ENCODE measurements at places on chromosomes 4 and X. TPM values are rescaled to one million over a fixed set of nuclear protein-coding genes. Genes with fewer than 3 reads are reported as not detected.
A peak's percentile ranks its signal among the peaks of the same experiment; 100 is the strongest.

- no peak overlapping the region for H3K27ac ChIP-seq
- H3K36me3 ChIP-seq = no peaks in the 10 kb centered on the region
- no peak for DNase-seq
- H3K4me3 ChIP-seq = no peak overlapping the region
These were observed 1.2 kb downstream of the DRP2 start for GRCh38 chrX:101220662-101221260.

DNA sequence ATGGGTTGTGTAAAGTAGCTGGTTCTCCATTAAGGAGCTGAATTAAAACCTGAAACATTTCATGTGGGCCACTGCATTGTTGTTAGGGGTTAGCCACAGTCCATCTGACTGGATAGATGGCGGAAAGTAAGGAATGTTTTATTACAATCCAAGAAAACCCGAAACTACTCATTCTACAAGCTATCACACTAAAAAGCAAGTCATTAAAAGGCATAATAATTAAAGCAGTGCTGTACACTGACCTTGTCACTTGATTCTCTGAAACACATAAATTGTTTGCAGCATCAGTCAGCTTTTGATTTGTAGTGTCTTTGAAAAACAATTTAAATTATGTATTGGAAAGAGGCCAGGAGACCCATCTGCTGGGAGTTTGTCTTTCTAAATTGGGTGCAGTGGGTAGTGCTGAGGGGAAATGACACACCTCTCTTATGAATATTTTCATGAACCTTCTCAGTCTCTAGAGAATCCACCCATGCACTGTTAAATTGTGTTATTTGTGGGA lies 75.7 kb upstream of the ANK2 start:
- DNase-seq = no peak
- no peak overlapping the region for H3K4me3 ChIP-seq
- no peak overlapping the region for H3K27ac ChIP-seq
- H3K27me3 ChIP-seq = no peaks in the 10 kb centered on the region
- no peaks in the 10 kb centered on the region for H3K4me1 ChIP-seq

The PLAC8 gene
- total RNA-seq = 42.6 TPM

DNA sequence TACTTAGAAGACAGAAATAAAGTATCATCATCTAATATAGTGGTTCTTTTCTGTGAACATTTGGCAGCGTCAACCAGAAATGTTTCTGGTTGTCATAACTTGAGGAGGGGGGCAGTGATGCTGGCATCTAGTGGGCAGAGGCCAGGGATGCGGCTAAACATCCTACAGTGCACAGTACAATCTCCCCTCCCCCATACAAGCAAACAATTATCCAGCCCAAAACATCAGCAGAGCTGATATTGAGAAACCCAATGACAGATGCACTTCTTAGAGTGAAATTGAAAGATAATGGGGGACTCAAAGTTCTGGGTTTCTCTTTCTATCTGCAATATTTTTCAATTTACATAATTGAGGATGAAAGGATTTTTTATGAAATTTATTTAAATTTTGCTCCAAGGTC lies 1.9 kb upstream of the EIF1AX start:
- H3K4me1 ChIP-seq = no peaks in the 10 kb centered on the region
- no peak for DNase-seq
- no peaks in the 10 kb centered on the region for H3K36me3 ChIP-seq
- peak overlapping the region; percentile 4 for H3K27ac ChIP-seq
- H3K4me3 ChIP-seq = no peak overlapping the region
- H3K27me3 ChIP-seq = no peaks in the 10 kb centered on the region

GRCh38 chr4:109953556-109953955 lies 40.9 kb downstream of the EGF start:
- H3K4me1 ChIP-seq = no peaks in the 10 kb centered on the region
- no peak for DNase-seq
- no peaks in the 10 kb centered on the region for H3K27me3 ChIP-seq
- H3K36me3 ChIP-seq = no peaks in the 10 kb centered on the region
- no peak overlapping the region for H3K27ac ChIP-seq

GRCh38 chr4:185752872-185753271 lies 59.1 kb downstream of the SORBS2 start:
- H3K4me1 ChIP-seq = peaks cover 3% of the 10 kb centered on the region
- H3K27me3 ChIP-seq = no peaks in the 10 kb centered on the region
- no peaks in the 10 kb centered on the region for H3K36me3 ChIP-seq
- H3K4me3 ChIP-seq = no peak overlapping the region

GRCh38 chrX:150352581-150352980 lies 10.5 kb upstream of the MAMLD1 start:
- no peak overlapping the region for H3K4me3 ChIP-seq
- no peak overlapping the region for H3K27ac ChIP-seq
- DNase-seq = no peak
- no peaks in the 10 kb centered on the region for H3K4me1 ChIP-seq
- H3K27me3 ChIP-seq = no peaks in the 10 kb centered on the region
- no peaks in the 10 kb centered on the region for H3K36me3 ChIP-seq

The REELD1 gene
- 0.71 TPM for total RNA-seq

The CD40LG gene
- total RNA-seq = 1.1 TPM

The ZNF157 gene
- 0.15 TPM for total RNA-seq

- H3K4me1 ChIP-seq = no peaks in the 10 kb centered on the region
- H3K27ac ChIP-seq = no peak overlapping the region
- H3K4me3 ChIP-seq = no peak overlapping the region
- no peak for DNase-seq
- no peaks in the 10 kb centered on the region for H3K27me3 ChIP-seq
These were observed 24.9 kb upstream of the OCIAD2 start for GRCh38 chr4:48931459-48931858.

DNA sequence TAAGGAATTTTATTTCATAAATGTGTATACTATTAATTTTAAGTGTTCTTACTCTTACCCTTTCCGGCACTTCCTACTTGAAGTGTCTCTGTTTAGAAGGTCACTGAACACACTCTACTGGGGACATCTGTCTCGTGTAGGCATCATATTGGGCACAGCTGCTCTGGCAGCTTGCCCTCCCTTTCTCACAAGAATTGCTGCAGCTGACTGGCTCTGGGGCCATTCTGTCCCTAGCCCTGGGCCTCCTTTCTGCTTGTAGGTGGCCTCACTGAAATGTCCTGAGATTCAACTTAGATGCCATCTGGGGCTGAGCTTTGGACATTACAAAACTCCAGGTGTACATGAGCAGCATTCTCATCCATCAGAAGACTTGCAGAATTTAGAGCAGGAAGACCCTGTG lies 49.6 kb downstream of the SMAD1 start:
- no peaks in the 10 kb centered on the region for H3K4me1 ChIP-seq
- no peaks in the 10 kb centered on the region for H3K36me3 ChIP-seq
- H3K27me3 ChIP-seq = no peaks in the 10 kb centered on the region
- H3K27ac ChIP-seq = no peak overlapping the region
- H3K4me3 ChIP-seq = no peak overlapping the region
- DNase-seq = no peak

GRCh38 chrX:150768580-150769190 lies 75.5 kb downstream of the MTMR1 start:
- H3K36me3 ChIP-seq = no peaks in the 10 kb centered on the region
- no peaks in the 10 kb centered on the region for H3K27me3 ChIP-seq
- no peak overlapping the region for H3K27ac ChIP-seq

DNA sequence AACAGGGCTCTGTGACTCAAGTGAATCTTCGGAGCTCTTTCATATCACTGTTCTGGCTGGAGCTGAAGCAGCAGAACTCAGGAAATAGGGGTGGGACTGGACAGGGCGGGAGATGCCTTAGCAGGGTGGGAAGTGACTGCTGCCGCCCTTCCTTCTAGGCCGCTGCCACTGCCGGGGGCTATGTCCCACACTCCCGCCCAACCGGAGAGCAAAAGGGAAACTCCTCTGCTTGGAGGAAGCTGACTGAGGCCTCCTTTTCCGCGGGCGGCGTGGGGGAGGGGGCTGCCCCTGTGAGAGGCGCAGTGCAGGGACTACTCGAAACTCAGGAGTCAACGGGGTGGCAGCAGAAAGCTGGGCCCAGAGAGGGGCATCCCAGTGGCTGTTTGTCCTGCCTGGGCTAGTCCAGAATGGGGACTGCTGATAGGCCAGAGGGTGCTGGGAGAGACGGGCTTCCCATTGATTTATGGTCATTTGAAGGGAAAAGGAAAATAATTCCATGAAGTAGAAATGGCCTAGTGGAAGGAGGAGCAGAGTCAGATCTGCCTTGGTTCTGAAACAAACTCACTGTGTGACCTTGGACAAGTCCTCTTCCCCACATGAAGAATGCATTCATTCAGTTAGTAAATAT lies 36.9 kb downstream of the STARD8 start:
- H3K27ac ChIP-seq = peak overlapping the region; percentile 83
- DNase-seq = peak; percentile 67
- H3K4me1 ChIP-seq = peaks cover 15% of the 10 kb centered on the region

The MUC7 gene
- not detected for total RNA-seq

The RHOH gene
- total RNA-seq = 12.5 TPM

Data from upper lobe of left lung (tissue), 6 donors.